ENCODE measurements at places on chromosomes 16 and 17.

DNA sequence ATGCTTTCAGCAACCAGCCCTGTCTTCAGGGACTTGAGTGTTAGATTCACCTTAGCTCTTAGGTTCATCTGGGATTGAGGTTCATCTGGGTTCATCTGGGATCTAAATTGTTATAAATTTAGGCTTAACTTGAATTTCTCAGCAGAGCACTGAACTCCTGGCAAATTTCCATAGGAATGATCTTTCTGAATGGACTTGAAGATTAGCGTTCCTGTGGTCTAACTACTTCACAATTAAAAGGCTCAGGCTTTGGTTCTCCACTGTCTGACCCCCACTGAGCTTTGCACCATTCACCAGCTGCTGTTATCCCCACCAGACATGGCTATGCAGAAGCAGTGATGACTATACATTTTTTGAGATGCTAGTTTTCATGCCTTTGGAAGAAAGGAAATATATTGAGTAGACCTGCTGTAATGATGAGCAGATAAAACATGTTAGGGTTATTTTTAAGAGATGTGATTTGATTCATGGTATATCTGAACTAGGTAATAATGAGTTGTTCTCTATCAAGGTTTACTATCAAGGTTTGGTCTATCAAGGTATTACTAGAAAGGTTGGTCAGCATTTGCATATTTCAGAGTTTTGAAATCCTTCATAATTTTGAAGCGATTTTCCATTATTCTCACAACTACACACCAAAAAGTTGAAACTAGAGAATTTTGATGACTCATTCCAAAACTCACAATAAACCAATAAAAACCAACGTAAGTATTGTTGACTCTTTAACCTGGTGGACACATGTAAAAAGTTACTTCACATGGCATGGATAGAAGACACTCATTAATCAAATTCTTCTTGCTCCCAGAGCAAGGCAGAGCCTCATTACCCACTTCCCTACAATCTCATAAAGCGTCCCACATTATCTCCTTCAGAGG, 71.7 kb downstream of the SNX11 start:
- no peak for DNase-seq

- peak; percentile 26 for DNase-seq
Measured at GRCh38 chr16:4693956-4694641, 737 bp downstream of the NUDT16L1 start.

- DNase-seq, result no peak
Measured at GRCh38 chr17:38460716-38461630, 32.7 kb downstream of the ARHGAP23 start.

DNA sequence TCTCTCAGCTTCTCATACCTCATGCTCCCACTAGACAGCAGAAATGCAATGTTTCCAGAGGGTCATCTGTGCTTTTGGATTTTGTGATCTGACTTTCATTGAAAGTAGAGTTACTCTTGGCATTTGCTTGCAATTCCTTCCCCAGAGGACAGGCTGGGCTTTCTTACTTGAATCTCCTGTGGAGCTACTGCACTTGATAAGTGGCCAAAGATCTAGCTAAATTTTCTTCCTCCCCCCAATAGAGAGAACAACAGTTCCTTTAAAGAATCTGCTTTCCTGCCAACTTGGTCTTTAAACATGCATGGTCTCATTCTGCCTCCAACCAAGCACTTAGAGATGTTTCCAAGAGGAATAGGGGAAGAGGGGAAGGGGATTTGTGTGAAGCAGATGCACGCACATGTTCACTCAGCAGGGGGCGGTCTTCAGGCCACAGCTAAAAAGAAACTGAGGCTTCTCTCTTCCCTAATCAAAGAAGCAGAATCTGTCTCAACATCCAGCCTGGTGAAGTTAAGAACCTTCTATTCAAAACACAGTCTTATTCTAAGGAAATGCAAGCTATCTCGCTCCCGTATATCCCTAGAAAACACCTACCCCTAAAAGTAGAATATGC, 229.6 kb downstream of the ZFHX3 start:
- no peak for DNase-seq

Measured in stimulated activated CD8-positive, alpha-beta memory T cell treated with anti-CD3 and anti-CD28 coated beads, Interleukin-12 subunit alpha, Interleukin-12 subunit beta, amount 100 ng/mL, for 4 hours (primary cell).